Left forelimb (tissue), 1 donor: ENCODE measurements at places on chromosomes 7 and 10.

DNA sequence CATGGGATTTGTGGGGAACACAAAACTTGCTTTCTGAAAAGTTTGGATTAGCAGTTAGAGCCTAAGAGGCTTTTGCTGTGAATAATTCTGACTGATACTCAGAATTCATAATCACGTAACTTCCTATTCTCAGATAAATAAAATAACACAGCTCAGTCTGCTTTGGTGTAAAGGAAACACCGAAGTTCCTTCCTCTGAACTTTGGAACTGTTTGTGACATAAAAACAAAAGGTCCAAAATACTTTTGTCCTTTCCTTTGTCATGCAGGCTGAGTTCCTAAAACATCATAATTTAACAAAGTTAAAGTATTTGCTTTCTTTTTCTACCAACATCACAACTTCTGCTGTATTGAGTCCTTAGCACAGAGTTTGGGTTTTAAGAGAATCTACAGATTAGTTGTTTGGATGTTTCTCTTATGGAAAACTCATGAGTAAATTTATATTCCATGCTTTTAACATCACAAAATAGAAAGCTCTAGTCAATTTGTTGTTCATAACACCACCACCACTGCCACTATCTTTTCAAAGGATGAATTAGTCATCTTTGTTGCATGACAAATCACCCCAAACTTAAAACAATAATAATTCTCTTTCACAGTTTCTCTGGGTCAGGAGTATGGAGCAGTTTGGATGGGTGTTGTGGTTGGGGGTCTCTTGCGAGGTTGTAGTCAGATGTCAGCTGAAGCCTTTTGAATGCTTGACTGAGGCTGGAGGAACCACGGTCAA lies 123.4 kb downstream of the REEP3 start:
- DNase-seq = no peak

DNA sequence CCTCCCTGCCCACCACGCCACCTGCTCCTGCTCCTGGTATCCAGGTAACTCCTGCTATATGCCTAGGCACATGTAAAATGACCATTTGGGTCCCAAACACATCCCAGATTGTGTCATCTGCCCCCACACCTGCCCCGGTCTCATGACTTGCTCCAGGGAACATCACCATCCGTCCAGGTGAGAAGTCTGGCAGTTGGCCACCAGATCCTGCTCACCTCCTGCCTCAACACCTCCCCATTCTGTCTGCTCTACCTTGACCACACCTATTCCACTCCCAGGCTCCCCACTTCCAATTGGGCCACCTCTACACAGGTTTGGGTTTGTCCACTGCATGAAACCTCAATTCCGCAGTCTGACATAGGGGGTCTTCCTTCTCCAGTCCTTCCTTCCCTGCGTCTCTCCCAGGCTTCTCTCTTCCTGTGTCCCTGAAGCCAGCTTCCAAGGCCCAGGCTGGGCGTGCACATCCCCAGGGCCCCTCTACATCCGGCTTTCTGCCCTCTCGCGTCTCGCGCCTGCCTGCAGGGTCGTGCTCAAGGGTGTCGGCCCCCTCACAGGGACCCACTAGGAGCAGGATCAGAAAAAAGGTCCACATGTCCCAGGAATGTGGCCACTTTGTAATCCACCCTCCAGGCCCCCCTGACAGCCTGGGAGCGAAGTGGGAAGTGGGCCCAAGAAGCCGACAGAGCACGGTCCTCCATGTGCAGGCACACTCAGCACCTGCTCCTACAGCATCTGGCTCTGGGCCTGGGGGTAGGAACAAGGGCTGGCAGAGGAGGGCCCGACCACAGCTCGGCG lies 49.3 kb upstream of the DAGLB start:
- no peak for DNase-seq

GRCh38 chr10:117921421-117921820 lies 125.3 kb downstream of the RAB11FIP2 start:
- no peak for DNase-seq

DNA sequence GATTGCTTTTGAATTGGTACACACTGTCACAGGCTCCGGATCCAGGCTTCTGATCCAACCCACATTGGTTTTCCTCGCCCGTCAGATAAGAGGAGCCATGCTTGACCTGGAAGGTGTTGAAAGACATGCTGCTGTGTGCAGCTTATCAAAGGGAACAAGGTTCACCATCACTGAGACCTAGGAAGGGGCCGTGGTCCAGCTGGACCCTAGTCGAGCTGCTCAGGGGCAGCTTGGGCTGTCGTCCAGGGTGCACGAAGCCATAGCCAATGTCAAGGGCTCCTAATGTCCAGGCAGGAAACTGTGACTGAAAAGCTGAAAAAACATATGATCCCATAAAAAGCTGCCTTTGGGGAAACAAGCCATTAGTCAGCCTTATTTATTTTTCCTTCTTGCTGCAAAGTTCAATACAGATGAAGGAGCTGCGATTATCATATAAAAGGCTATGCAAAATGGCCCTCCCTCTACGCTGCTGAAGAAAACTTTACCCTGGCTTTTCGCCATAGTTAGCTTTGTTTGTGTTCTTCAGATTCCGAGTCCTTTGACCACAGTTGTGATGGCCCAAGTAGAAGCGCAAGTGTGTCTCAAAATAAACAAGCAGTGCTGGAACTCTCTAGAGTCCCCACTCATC lies 118.0 kb downstream of the CREB5 start:
- DNase-seq = no peak

DNA sequence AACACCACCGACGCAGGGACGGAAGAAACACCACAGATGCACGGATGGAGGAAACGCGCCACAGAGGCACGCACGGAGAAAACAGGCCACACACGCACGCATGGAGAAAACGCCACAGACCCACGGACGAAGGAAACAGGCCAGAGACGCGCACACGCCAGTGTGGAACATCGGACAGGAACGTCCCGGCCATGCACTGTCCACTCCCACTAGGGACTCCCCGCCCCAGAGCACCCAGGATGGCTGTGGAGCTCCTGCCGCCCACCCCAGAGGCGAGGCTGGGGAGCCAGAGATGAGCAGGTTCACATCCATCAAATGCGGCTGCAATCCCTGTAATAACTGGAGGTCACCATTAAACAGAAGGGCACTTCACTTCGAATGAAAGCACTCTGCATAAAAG lies 17.3 kb downstream of the DIP2C start:
- no peak for DNase-seq

DNA sequence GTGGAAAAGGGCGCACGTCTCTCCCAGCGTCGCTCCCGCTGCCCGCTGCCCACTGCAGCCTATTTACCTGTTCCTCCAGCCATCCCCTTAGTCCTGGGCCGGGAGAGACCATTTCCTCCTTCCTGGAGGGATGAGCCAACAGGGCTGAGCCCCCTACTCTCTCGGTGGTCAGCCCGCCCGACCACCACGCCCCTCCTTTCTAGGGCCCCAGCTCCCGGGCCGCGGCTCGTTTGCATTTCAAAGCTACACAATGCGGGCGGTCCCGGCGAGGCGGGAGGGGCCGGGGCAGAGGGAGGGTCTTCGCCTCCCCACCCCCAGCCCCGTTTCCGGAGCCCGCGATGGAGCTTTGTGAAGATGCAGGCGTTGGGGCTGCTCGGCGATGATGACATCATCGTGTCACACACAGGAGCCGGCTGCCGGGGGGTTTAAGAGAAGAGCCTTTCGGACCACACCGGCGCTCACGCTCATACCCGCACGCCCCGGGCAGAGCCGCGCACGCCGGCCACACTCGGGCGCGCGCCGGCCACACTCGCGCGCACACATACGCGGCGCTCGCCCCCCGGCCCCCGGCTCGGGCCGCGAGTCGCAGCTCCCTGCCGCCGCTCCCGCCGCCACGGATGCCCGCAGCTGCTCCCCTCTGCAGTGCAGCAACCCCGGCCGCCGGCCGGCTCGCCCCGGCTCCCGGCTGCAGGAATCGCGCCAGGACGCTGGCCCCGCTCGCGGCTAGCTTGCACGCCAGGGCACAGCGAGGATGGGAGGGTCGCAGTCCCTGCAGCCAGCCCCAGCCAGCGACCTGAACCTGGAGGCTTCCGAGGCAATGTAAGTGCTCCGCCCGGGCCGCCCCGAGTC lies 107.7 kb upstream of the BTBD16 start:
- peak; percentile 74 for DNase-seq

- no peak for DNase-seq
Observed at GRCh38 chr7:145539910-145540309, 576.7 kb upstream of the CNTNAP2 start.

DNA sequence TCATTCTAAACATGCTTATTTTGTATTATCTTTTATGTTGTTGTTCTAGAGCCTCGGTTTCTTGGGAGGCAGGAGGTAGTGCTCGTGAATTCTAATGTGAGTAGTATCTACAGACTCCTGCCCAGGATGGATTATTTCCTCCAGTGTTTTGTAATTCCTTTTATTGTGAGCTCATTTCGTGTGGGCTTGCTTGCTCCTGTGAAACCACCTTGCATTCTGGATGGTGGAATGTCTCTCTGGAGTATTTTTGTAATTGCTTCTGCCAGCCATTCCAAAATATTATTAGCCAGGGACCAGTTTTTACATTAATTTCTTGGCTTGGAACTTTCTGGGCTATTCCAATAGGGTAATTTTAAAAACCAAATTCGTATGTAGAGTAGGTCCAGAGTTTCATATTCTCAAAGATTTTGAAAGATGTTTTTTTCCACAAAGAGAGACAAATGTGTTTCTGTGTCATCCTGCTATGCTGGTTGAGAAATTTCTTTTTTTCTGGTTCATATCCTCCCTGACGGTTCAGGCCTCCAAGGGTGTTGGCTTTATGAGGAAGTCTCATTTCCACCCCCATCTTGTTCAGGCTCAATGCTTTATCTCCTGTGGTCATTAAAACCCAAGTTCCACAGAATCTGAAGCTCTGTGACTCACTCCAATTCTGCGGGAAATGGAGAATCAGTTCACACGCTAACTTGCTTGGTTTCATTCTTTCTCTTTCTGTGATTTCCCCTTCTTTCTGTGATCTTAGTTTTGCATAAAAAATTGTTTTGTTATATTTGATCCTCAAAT lies 41.7 kb upstream of the CALD1 start:
- DNase-seq = no peak

DNA sequence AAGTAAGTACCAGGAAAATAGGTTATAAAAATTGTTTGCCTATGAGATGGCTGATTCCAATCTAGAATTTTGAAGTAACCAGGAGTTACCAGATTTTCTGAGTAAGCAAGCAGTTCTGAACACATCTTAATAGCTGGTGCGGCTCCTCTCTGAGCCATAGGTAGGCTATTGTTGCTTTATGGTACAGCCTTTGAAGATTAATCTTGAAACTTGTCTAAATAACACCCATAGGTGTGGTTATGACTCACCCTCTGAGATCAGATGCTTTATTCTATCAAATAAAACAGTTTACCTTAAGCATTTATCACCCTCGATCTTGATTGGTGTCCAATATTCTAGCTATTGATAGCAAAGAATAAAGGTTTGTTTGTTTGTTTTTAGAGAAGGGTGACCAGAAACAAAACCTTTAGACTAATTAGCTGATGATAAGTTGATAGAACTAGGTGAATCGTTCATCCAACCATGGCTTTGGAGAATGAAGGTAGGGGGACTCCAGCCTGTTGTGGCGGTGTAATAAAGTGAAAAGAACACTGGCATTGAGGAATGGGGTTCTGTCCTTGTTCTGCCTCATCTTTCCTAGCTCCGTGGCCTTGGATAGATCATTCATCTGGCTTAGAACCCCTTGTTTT lies 72.2 kb downstream of the VTI1A start:
- no peak for DNase-seq

DNA sequence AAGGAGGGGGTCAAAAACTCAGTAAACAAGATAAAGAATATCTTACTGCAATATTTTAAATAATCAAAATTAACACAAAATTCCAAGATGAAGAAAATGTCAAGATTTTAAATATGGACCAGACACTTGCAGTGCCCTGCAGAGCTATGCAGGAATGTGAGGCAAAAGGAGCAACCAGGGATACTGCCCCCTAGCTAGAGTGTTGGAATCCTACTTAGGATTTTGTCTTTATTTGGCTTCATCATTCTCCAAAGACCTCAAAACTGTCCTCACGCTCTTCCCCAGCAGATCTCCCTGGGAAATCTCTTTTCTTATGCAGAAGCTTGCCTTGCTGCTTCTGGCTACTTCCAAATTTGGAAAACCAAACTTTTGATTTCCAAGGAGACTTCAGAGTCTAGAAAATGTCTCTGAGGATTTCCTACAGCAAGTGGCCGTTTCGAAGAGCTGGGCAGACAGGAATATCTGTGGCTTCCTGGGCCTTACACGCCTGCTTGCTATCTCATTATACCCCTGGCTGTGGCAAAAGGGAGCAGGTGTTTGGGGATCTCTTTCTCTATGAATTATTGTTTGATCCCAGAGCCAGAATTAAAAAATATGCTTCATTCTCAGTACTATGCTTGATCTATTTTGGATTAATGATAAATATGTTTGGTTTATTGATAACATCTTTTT lies 232.2 kb upstream of the BMPER start:
- DNase-seq = no peak

GRCh38 chr10:113131613-113132261 lies 181.7 kb downstream of the TCF7L2 start:
- no peak for DNase-seq

GRCh38 chr10:78804411-78805032 lies 264.2 kb upstream of the ZMIZ1 start:
- no peak for DNase-seq
